ENCODE measurements at places on chromosomes 11 and 22. TPM values are rescaled to one million over a fixed set of nuclear protein-coding genes. Genes with fewer than 3 reads are reported as not detected.

Gene CARD18
- not detected for total RNA-seq

Gene GPR83
- total RNA-seq = 0.15 TPM

Gene TMEM41B
- total RNA-seq = 28.8 TPM

Gene C2CD2L
- 35.7 TPM for total RNA-seq

Gene LDHAL6A
- not detected for total RNA-seq

Gene ZNF70
- total RNA-seq = 2.1 TPM

Gene GVQW3
- total RNA-seq = 4.7 TPM

Gene SMTNL1
- total RNA-seq = not detected

Gene LINC01488
- total RNA-seq = not detected

Gene MMP1
- total RNA-seq = not detected

Gene VSIG2
- not detected for total RNA-seq

Gene IGSF22
- 0.81 TPM for total RNA-seq

Gene KIF18A
- 13.1 TPM for total RNA-seq

Gene SAA4
- total RNA-seq = not detected

Gene CD6
- 411 TPM for total RNA-seq

Gene GLB1L3
- total RNA-seq = 16.1 TPM

Gene C11orf97
- not detected for total RNA-seq

Gene PDGFB
- total RNA-seq = 1.2 TPM

Gene ELFN2
- total RNA-seq = 0.08 TPM

Gene VWA5A
- 7.9 TPM for total RNA-seq

Gene MRGPRE
- not detected for total RNA-seq
